ENCODE measurements at places on chromosomes 12 and 14.

GRCh38 chr12:82203086-82203485 lies 155.1 kb downstream of the CCDC59 start:
- no peak for DNase-seq

DNA sequence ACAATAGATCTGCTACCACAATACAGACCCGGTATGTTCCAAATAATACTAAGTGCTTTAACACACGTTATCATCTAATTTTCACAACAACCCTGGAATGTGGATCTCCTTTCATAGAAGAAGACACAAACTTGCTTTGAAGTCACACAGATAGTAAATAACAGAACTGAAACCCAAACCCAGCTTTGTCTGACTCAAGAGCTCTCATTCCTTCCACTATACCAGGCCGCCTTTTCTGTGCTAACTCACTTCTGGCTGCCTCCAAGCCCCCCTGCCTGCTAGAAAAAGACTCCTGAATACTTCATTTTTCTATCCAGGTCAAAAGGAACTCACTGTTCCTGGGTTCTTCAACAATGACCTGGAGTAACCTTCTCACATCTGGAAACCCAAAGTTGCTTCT lies 37.8 kb downstream of the PRPF40B start:
- no peak for DNase-seq

DNA sequence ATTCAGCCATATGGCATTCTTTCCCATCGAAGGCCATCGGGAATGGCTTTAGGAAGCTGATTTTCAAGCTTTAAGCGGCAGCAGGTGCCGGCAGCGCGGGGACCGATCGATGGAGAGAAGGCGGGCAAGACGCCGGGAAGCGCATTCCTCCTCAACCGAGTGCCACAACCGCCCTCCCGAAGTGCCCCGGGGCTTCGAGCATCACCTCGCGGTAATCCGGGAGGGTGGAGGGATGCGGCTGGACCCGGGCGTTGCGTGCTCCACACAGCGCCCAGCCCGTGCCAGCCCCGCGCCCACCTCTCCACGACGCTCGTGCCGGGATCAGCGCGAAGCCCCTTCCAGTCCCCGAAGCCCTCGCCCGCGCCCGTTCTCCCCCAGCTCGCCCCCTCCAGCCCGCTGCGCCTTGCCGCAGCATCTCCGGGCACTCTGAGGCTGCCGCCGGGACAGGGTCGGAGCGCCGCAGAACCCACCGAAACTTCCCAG lies 3.2 kb downstream of the USP44 start:
- DNase-seq: no peak

DNA sequence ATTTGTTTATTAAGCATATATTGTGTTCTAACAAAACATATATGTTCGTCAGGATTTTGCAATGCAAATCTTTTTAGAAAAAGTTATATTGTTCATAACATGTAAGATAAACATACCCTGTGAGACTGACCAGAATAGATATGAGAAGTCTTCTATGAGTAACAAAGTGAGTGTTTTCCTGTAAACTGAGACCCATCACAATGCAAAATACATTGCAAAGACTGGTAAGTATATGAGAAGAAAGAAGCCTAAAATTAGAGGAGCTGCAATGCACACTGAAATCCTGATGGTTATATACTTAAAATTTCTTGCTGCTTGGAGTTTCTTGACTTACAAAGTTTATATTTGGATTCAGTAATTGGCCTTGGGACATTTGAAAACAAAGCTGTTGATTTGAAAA lies 6.0 kb downstream of the HMGA2 start:
- DNase-seq: peak; percentile 45

DNA sequence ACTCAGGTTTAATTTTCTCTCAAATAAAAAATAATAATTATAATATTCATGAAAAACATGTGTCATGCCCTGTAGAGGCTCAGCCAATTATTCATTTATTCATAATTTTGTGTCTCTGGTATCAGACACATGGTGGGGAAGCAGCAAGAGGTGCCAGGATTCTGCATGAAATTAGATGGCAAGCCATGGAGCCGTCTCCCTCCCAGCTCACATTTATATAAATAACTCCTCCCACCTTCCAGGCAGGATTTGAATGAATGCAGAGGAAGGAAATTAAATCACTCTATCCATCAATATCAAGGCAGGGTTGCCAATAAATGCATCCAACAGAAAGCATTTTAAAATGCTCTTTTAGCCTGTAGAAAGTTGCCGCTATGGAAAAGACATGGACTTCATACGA lies 98.1 kb downstream of the PTPRR start:
- DNase-seq: no peak

DNA sequence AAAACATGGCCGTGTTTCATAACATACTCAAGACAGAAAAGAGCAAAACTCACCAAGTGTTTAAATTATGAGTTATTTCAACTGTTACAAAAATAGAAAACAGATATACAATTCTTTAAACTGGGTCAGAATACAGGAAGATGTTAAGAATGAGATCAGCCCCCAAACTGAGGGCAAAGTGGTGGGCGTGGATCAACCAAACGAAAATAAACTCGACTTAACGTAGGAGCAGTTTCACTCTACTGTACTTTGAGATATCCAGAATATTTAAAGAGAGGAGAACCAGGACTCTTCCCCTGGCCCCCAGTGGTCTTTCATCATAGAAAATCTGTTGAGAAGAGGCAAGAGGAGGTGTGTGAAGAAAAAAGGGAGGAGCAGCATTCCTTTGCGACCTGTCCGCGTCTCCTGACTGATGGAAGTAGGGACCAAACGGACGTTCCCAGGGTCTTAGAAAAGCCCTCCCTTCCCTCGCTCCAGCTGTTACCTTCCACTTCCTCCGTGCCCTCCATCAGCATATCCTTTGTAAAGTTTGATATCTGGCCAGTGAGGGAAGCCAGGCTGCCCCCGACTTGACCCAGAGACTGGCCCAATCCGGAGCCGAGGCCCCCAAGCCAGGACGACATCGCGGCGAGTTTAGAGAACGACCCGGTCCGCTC lies 668 bp downstream of the TRIP11 start:
- peak; percentile 72 for DNase-seq

GRCh38 chr12:12191008-12191407 lies 75.8 kb downstream of the LRP6 start:
- no peak for DNase-seq

GRCh38 chr14:85535991-85536832 lies 6.3 kb downstream of the FLRT2 start:
- peak; percentile 79 for DNase-seq

DNA sequence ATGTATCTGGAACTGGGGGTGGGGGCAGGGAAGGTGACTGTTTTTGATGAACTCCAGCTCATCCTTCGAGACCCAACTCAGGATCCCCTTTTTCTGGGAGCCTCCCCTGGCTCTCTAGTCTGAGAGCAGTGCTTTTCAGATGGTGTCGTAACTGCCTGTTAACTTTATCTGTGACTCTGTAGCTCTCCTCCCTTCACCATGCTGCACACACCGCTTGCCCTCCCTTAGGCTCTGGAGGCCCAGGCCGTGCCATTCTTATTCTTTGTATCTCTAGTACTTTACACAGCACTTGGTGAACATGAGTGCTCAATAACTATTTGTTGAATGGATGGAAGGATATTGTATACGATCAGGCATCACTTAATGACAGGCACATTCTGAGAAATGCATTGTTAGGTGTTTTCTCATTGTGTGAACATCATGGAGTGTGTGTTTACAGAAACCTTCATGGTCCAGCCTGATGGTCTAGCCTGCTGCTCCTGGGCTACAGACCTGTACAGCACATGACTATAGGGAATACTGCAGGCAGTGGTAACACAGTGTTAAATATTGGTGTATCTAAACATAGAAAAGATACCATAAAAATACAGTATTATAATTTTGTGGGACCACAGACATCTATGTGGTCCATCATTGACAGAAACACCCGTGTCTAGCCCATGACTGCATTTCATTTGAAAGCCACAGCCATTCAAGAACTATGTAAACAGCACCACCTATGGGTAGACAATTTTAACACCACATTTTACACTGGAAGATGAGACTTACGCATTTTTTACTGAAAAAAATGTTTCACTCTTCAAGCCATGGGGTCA lies 91.8 kb downstream of the EML1 start:
- DNase-seq: peak; percentile 84

- no peak for DNase-seq
These were observed 69.2 kb upstream of the PSMA6 start for GRCh38 chr14:35222872-35223466.

- no peak for DNase-seq
These were observed 811.4 kb upstream of the TMEM132C start for GRCh38 chr12:127455347-127456265.

DNA sequence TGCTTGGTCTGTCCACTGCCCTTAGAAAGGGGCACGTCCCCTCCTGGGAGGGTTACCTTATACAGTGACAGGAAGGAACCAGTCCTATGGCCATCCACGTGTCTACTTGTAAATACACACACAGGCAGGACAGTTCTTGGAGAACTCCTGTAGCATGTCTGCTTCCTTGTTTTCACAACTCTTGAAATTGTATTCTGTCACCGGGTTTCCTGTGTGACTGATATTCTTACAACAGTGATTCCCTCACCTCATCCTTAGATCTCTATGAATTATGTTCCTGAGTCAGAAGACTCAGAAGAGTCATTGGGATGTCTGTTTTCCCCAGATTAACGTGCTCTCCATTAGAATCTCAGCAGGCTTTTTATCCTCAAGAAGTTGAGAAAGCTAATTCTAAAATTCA lies 44.1 kb upstream of the DYNC1H1 start:
- DNase-seq: no peak

DNA sequence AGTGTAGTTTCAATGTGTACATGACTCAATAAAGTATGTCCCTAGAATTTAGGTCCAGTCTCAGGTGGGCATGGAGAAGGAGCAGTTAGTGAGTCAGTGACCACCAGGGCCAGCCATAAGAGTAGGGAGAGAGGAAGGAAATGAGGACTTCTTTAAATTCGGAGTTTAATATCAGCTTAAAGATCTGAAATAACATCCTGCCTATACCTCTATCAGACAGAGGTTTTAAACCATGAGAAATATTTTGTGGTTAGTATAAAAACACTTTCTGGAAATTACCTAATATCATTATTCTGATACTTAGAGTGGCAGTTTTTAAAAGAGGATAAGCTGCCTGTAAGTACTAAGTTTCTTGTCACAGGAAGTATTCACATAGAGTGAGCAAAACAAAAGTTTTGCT lies 61.7 kb upstream of the ST8SIA1 start:
- no peak for DNase-seq

GRCh38 chr14:32011225-32011624 lies 65.9 kb upstream of the ARHGAP5 start:
- DNase-seq: no peak

- no peak for DNase-seq
These were observed 40.9 kb upstream of the LHX5 start for GRCh38 chr12:113512568-113512967.

DNA sequence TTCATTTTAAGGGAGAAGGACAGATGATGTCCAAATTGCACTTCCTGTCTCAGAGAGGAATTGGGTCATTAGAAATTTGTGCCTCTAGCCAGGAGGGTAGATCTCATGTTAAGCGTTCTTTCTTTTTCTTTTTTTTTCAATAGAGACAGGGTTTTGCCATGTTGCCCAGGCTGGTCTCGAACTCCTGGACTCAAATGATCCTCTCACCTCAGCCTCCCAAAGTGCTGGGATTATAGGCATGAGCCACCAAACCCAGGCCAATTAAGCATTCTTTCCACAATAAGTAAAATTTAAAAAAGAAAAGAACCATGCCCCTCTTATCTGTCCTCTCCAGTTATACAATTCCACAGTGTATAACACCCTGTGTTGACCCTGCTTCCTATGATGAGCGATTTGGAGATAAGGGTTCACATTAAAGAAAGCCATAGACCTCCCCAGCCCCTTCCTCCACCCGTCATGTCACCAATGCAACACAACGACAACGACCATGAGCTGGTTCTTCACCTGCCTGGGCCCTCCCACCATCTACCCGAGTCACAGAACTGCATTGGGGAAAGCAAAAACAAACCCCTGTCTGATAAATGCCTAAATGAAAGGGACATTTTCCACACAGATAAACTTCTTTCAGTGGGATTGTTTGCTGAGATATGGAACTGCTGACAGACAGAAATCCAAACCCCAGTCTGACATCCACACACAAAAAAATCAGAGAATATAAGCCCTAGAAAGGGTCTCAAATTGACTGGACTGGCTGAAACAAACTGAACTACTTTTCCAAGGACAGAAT lies 37.3 kb downstream of the SSH1 start:
- no peak for DNase-seq

DNA sequence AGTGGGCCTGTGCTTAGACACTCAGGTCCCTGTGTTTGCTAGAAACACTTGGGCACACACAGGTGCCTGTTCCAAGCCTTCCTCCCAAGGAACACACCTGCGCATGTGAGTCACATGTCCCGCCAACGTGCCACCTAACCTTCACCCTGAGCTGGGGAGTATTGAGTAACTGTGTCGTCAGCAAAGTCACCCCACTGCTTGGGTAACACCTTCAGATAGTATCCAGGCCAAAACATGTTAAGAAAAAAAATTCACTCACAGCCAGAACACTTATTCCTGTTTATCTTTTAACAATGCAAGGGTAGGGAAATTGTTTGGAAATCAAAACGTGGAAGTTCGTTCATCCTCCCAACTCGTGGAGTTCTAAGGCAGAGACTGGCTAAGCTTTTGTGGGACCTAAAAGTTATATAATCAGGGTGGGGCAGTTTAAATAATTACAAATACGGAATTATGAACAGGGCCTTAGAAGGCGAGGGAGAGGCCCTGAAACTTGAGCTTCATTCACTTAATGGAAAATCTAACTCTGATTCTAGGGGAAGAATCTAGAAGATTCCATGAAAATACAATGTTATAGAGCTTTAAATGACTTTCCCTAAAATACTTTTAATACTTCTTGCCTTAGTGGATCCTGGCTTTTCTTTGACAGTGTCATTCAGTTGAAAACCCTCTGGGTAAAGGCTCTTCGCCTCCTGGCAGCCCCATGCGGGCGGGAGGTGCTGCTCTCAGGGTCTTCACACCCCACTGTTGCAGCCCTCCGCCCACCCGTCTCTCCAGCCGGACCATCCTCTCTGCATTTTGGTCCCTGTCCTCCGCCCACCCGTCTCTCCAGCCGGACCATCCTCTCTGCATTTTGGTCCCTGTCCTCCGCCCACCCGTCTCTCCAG lies 30.3 kb upstream of the ADIPOR2 start:
- DNase-seq: peak; percentile 37

DNA sequence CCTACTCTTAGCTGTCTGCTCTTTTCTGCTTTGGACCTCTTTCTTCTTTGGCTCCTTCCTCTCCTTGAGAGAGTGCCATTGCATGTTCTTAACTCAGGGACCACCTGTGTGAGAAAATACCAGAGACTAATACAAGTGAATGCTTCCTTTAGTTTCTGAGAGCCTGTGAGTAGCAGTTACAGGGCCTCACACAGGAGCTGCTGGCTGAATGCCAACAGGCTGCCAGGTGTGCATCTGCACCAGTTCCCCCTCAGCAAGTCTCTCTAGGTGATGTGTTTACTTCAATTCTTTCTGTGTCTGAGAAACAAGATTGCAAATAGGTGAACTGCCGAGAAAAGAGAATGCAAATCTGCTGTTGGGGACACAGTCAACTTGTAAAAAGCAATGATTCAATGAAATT lies 108.2 kb downstream of the STXBP6 start:
- DNase-seq: no peak

Measured in fibroblast of the aortic adventitia (primary cell).